Activated CD8-positive, alpha-beta memory T cell treated with anti-CD3 and anti-CD28 coated beads for 4 hours (primary cell): ENCODE measurements at places on chromosomes 3 and 15.

GRCh38 chr3:73419942-73420341 is 204.8 kb downstream of the PDZRN3 start:
- DNase-seq, result no peak

- DNase-seq, result no peak
These were observed 63.1 kb downstream of the SERP1 start for GRCh38 chr3:150483226-150483625.

DNA sequence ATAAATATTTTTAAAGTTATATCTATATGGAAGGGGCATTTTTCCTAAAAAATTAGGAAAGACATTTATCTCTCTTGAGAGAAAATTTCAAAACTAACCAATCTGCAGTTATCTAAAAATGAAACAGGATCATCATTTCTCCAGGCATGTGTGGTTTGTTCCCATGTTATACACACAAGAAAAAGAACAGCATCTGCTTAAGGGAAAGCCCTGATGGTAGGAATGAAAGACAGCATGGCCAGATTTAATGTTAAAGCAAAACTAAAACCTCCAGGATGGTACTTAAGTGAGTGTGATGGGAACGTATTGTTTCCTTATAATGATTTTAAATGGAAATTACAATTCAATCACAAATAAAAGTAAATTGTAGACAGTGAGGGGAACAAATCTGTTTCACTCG is 46.2 kb upstream of the GYG1 start:
- no peak for DNase-seq

DNA sequence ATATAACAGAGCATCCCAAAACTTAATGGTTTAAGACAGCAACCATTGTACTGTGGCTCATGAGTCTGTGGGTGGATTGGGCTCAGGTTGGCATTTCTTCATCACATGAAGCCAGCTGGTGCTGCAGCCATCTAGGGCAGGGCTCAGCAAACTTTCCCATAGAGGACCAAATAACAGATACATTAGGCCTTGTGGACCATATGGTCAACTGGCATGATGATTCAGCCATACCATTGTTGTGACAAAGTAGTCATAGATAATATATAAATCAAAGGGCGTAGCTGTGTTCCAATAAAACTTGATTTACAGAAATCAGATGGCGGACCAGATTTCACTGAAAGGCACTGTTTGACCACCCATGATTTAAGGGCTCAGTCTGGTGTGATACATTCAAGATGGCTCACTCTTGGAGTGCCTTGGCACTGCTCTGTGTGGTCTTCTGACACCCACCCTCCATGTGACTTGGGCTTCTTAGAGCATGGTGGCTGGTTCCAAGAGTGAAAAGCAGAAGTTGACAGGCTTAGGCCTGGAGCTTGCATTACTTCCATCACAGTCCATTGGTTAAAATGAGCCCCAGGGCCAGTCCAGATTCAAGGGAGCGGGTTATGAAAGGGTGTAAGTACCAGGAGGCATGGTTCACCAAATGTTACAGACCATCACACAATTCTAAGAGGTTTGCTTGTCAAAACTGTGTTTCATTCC is 40.8 kb upstream of the BHLHE40 start:
- no peak for DNase-seq

DNA sequence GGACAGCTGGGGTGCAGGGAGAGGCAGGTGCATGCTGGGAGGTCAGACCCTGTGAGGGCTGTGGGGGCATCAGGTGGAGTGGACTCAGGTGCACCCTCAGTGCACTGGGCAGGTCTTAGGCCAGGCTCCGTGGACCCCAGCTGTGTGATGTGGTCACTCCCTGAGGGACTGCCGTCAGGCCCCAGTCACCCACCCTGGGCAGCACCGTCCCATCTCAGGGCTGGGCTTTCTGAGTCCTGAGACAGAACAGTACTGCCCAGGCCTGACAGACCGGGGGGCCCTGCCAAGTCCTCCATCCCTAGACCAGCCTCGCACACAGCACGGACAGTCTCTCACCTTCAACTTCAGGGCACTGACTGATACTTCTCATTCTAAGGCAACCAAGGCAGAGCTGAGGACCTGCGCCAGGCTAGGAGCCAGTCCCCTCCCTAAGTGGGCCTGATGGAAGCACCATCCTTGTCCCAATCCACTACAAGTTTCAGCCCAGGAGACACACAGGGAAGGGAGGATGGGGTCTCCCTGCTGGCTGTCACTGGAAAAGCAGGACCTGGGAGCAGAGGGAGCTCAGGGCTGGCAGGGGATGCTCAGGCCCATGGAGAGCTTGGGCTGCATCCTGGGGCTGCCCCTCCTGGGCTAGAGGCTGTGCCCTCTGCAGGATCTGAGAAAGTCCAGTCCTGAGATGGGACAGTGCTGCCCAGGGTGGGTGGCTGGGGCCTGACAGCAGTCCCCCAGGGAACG is 86.3 kb downstream of the LMLN start:
- DNase-seq, result no peak

DNA sequence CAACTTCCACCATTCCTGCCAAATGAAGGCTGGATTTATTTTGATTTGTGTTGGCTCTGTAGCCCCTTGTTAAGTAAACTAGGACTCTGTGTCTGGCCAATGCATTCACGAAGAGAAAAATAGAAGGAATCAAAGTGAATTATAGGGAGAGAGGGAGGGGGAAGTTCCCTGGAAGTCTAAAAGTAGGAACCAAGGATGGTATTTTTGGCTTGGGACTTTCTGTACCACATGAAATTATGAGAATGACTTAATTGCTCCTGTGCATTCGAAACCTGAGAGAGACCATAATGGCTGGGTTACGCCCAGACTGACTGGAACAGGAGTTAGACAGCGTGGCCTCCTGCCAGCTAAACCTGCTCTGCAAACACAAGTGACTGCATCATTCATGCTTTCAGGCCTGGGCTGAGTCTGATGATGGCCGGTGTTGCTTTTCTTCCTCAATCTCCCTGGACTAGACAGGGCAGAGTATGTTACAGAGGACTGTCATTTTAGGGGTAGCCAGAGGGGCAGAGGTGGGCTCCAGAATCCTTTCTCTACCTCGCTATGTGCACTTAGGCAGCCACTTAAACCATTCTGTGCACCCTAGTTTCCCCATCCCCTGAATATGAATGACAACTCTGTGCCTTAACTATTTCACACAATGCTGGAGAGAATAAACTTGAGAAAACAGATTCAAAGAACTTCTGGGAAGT is 58.9 kb downstream of the MYO1E start:
- DNase-seq, result no peak

- DNase-seq, result no peak
These were observed 1258.2 kb upstream of the ALCAM start for GRCh38 chr3:104108522-104108921.

GRCh38 chr3:122067214-122067550 is 12.0 kb downstream of the CD86 start:
- no peak for DNase-seq

GRCh38 chr3:30188713-30189112 is 417.7 kb upstream of the TGFBR2 start:
- no peak for DNase-seq
